ENCODE measurements at places on chromosomes 1 and 21.

DNA sequence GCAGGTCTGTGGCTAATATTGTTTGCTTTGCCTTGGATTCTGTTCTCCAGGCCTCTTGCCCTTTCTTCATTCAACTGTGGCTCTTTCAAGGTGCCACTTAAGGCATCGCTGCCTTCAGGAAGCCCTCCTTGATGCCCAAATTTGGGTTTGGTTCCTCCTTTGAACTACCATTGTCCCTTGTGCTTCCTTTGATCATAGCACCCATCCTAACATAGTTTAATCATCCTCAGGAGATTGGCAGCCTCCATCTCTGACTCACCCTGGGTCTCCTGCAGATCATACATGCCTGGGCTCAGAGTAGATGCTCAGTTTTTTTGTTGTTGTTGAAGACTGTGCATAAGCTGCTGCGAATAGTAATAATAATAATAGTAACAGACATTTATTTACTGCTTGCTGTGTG is 54.4 kb upstream of the ACOT11 start:
- no peak for DNase-seq

DNA sequence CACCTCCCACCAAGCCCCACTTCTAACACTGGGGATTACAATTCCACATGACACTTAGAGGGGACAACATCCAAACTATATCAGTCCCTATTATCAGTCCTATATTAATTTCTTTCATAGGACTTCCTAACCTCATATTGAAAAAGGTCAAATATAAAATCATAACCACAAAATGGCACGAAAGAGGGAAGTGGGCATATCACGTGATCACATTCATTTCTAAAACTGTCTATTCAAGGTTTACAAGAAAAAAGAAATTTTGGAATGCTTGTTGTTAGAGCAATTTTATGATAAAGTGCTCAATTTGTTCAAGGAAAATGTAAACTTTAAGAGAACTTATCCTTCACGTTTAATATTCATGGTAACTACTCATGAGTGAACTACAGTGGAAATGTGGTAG is 13.2 kb upstream of the CDC7 start:
- no peak for DNase-seq

DNA sequence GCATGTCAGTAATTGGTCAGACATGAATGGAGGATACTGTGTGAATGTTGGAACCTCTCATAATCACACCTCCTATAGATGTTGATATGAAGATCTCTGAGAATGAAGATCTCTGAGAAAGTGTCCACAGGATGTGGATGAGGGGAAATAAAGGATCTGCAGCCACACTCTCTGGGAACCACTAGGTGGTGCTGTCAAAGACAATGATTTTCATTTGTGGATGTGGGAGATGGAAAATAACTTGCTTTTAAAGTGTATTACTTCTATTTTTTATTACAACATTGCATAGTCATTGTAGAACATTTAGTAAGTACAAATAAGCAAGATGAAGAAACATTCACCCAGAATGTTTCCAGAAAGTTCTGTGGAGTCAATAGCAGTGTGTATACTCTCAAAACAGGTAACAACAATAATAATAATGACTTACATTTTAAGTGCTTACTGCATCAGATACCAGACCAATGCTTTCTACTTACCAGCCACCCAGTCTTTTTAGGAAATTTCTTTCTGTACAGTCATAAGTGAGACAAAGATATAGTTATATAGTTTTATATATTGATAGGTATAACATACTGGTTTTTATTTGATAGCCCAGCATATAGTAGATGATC is 128.2 kb downstream of the ATG4C start:
- DNase-seq: no peak

DNA sequence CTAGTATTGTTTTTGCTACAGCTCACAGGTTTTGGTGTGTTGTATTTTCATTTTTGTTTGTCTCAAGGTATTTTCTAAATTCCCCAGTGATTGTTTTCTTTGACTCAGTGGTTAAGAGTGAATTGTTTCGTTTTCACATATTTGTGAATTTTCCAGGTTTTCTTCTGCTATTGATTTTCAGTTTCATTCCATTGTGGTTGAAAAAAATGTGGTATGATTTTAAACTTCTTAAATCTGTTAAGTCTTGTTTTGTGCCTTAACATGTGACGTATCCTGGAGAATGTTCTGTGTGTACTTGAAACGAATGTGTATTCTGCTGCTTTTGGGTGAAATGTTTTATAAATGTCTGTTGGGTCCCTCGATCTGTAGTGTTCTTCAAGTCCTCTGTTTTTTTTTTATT is 117.9 kb downstream of the KIF26B start:
- no peak for DNase-seq

GRCh38 chr21:42252778-42253340 is 33.9 kb downstream of the ABCG1 start:
- no peak for DNase-seq

DNA sequence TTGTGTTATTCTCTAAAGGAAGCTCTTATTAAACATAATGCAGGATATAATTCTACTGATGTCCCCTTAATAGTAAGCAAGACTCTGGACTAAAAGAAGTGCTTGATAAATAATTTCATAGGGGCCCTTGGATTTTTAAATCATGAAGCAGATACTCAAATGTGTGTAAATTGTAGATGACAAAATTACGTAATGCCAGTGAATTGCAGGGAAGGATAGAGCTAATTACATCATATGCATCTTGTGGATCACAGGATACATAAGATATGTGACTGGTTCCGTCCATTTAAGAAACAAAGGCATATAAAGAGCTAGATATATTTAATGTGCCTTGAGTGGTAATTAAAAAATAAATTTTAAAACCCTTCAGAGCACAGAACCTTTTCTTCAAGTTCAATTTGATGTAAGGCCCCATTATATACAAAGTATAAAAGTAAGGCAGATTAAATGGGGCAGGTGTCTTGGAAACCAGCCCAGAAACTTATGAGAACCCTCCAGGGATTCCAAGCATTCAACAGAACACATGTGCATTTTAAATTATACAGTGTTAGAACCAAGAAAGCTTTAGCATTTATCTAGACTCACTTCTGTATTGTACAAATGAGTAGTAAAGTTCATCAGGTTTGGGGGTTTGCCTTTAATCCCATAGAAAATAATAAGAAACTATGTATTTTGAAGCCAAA is 190.4 kb downstream of the NCAM2 start:
- no peak for DNase-seq

- no peak for DNase-seq
Measured at GRCh38 chr1:198373376-198373775, 167.1 kb downstream of the ATP6V1G3 start.

DNA sequence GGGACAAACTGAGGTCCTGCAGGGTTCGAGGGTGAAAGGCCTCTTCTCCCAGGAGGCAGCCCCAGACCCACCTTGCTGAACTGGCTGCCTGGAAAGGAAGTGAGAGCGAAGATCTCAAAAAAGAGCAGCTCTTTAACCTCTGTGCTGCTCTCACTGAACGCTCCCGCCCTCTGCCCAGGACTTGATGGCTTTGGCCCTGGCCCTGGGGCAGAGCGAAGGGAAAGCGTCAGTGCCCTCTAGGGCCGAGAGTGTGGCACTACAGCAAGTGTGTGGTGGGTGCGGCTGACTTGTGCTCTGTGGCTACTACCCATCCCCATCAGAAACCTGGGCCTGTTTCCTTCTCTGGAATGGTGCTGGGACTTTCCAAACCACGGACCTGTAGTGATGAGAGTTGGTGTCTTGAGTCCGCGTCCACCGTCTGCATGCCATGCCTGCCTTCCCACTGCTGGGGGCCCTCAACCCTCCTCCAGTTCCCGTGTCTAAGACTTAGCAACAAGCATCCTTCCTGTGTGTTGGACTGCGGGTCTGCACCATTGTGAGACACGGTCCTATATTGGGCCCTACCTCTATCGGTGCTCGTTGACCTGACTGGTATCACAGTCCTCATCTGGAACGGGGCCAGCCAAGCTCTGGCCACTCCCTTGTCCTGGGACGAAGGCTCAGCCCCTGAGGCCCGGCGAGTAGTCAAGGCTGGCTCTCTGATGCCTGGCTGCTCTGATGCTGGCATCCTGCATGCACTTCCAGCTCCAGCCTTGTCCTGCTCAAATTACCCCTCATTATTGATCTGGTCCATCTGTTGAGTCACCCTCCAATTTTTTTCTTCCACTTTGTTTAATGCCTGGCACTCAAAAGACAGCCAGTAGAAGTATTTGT is 180.3 kb downstream of the DISC1 start:
- DNase-seq: peak; percentile 45

- DNase-seq: peak; percentile 56
Measured at GRCh38 chr1:18907021-18907916, 4.9 kb upstream of the ALDH4A1 start.

DNA sequence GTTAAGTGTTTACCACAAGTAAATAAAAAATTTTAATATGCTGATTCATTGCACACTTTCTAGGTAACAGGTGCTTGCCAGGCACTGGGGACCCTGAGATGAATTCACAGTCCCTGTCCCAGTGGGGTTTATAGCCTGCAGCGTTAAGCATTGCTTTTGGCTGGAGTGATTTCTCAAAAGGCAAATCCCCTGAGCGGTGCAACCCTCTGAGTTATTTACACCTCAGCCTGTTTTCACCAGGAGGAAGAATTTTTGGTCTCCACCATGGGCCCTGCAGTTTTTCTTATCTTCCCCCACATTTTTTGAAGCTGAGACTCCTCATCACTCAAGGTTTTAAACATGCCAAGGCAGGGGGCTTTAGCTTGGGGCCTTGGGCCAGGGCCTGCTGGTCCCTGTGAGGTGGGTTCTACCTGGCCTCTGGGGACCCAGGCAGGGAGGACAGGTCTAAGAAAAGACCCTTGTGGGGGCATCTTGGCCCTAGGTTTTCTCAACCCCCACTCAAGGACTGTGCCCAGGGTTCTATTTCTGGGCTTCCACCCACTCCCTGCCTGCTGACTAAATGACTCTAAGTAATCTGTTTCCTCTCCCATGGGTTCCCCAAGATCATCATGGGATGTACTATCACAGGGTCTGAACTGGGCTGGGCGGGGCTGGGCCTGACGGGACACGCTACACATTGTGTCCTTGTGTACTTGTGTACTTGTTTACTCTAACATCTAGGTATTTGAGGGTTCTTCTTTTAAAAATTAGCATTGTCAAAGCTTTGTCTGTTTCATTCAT is 10.2 kb upstream of the CHIT1 start:
- DNase-seq: no peak

DNA sequence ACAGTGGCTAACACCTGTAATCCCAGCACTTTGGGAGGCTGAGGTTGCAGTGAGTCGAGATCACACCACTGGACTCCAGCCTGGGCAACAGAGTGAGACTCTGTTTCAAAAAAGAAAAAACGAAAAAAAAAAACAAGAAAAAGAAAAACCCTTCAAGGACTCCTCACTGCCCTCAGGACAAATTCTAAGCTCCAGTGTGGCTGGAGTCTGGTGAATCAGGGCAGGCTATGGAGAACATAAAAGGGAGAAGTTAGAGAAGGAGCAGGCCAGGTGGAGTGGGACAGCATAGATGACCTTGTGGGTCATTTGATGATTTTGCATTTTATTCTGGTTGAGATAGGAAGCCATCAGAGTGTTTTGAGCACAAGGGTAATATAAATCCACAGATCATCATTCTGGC is 12.5 kb upstream of the UAP1 start:
- DNase-seq: no peak

- DNase-seq: peak; percentile 2
Measured at GRCh38 chr1:197595304-197595904, 179.9 kb downstream of the DENND1B start.

DNA sequence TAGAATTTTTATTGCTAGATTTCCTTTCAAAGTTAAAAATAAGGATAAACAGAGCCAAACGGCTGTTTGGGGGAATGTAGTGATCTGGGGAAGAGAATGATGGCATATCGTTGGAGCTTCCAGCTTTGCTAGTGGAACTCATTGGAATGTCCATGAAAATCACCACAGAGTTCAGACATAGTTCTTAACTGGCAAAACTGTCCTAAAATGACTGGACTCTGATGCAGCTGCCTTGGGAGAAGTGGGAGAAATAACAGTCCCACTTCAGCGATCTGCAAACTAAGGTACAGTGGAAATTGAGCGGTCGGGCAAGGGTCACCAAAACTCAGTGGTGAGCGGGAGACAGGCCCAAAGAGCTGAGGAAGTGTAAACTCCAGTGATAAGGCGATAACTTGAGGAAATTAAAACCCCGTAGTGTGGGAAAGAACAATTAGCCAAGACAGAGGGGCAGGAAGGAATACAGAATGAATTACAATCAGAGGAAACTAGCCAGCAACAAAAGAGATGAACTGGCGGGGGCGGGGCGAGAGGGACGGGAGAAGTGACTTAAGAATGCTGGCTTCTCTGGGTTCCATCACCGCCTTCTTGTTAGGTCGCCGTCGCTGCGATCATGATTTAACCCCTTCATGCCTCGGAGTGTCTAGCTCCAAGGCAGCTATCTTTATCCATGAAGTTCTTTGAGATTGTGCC is 89.8 kb upstream of the ARHGAP29 start:
- DNase-seq: no peak

DNA sequence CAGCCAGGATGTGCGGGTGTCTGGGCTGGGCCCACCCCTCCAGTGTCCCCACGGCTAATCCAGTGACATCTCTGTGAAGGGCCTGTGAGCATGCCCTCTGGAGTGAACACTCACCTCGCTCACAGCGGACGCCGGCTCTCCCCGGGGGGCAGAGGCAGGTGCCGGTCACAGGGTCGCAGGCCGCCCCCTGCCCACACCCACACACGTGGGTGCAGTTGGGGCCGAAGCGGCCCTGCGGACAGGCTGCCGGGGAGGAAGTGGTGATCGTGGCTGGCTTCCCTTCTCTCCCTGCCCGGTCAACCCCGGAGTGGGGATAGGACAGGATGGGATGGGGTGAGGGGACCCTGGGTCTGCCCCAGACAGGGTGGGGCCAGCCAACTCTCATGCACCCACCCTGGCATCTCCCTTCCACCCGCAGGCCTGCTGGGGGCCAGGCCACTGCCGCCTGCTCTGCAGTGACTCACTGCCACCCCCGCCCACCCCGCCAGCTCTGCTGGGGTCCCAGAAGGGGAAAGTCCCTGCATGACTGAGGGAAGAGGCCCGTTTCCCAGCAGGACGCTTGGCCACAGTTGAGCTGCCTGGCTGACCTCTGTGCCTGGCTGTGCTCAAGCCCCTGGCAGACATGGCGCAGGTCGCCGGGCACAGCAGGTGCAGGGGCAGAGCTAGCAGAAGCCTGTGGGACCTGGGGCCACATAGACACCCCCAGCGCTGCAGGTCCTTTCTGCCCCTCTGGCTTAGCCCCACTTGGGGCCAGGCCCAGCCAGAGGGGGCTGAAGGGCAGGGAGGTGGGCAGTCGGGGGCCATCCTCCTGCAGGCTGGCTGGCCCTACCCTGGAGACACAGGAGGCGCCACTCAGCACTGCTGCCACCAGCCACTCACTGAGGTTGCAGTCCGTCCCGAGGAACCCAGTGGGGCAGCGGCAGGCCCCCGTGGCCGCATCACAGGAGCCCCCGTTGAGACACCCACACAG is 41.6 kb downstream of the ARHGEF16 start:
- no peak for DNase-seq

DNA sequence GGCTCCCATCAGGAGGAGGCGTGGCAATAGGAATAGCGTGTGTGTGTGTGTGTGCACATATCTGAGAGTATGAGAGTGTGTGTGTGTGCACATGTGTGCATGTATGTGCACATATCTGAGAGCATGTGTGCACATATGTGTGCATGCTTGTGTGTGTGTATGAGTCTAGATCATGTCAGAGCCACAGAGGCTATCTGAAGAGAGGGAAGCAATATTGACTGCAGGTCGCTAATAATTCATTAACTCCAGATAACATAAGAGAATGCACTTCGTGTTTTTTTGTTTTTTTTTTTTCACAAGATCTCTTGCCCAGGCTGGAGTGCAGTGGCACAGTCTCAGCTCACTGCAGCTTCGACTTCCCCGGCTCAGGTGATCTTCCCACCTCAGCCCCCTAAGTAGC is 4.7 kb upstream of the SLC45A1 start:
- DNase-seq: no peak

- no peak for DNase-seq
Measured at GRCh38 chr1:165330483-165330882, 26.0 kb downstream of the LMX1A start.

GRCh38 chr1:46656643-46657042 is 11.5 kb downstream of the ATPAF1 start:
- no peak for DNase-seq
